ENCODE measurements at places on chromosomes 3 and 15.

GRCh38 chr3:118144919-118145318 lies 889.7 kb downstream of the IGSF11 start:
- no peak for DNase-seq

DNA sequence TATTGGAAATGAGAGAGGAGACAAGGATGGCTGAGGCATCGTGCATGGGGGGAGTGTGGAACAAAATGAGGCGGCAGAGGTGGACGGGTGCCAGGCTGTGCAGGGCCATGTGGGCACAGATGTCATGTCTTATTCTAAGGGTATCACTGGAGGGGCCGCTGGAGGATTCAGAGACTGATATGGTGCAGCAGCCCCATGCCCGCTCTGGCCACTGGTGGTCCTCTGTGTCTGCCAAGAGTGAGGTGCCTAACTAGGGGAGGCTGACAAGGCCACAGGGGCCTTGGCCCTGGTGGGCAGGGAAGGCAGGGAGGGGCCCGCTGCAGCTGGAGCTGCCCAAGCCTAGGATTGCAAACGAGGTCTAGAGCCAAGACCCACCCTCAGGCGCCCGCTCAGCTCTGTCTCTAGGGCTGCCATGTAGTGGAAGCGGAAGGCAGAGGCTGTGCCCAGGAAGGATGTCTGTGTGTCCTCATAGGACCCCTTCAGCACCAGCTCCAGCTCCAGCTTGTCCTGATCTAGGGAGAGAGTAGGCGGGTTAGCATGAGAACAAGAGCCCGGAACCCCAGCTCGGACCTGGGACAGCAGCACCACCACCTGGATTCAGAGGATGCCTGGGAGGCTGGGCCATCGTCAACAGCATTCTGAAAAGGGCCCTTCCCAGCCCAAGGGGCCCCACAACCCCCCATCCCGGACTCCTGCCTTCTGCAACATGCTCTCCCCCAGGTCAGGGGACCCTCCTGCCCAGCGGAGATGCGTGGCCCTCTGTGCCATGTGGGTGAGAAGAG lies 11.3 kb downstream of the PLA2G4D start:
- DNase-seq, result no peak

DNA sequence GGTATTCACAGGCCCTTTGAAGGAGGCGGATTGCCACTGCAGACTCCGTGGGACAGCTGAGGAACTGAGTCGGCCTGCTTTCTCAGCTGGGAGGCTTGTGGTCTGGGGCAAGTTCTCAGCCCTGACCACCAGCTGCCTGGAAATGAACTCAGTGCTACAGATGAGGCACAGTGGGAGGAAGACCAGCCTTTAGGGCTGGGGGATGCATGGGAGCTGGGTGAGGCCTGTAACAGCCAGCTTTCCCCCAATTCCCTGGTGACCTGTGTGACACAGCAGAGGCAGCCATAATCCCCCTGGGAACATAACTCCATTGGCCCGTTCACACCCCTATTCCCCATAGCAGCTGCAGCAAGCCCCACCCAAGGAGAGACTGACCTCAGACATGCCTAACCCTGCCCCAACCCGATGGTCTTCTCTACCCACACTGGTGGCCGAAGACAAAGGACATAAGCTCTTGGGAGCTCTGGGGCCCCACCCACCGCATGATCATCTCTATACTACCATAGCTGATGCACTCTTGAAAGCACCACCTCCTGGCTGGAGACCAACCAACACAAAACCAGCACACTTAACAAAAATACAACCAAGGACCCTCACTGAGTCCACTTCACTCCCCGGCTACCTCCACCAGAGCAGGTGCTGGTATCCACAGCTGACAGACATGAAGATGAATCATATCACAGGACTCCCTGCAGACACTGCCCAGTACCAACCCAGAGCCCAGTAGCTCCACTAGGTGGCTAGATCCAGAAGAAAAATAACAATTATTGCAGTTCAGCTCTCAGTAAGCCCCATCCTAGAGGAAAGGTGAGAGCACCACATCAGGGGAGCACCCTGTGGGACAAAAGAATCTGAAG lies 24.9 kb downstream of the ZMAT3 start:
- DNase-seq, result no peak

DNA sequence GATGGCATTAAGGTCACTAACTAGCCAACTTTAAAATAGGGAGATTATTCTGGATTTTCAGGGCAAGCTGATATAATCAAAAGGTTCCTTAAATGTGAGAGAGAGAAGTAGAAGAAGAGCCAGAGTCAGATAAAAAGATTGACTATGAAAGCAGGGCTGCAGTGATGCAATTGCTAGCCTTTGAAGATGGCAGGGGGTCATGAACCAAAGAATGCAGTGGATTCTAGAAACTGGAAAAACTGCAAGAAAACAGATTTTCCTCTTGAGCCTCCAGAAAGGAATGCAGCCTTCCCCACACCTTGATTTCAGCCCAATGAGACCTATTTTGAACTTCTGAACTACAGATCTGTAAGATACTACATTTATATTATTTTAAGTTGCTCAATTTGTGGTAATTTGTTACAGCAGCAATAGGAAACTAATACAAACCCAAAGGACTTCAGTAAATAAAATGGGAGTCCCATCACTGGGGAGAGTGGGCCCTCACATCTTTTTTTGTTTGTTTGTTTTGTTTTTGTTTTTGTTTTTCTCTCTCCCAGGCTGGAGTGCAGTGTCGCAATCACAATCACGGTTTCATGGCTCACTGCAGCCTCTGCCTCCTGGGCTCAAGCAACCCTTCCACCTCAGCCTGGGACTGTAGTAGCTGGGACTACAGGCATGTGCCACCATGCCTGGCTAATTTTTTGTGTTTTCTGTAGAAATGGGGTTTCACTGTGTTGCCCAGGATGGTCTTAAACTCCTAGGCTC lies 31.4 kb upstream of the RYK start:
- no peak for DNase-seq

- DNase-seq, result no peak
These were observed 108.8 kb upstream of the UMPS start for GRCh38 chr3:124621498-124621897.
